ENCODE measurements at places on chromosomes 7 and 10.
A peak's percentile ranks its signal among the peaks of the same experiment; 100 is the strongest.

- no peak for DNase-seq
These were observed 33.3 kb upstream of the PPIF start for GRCh38 chr10:79313911-79314439.

- DNase-seq = no peak
These were observed 692.6 kb upstream of the COBL start for GRCh38 chr7:52009181-52009580.

- no peak for DNase-seq
These were observed 11.1 kb downstream of the PKD1L1 start for GRCh38 chr7:47937065-47937687.

GRCh38 chr7:118148930-118149329 is 35.0 kb upstream of the LSM8 start:
- DNase-seq = no peak

- DNase-seq = no peak
These were observed 23.5 kb upstream of the GPR26 start for GRCh38 chr10:123642697-123643096.

DNA sequence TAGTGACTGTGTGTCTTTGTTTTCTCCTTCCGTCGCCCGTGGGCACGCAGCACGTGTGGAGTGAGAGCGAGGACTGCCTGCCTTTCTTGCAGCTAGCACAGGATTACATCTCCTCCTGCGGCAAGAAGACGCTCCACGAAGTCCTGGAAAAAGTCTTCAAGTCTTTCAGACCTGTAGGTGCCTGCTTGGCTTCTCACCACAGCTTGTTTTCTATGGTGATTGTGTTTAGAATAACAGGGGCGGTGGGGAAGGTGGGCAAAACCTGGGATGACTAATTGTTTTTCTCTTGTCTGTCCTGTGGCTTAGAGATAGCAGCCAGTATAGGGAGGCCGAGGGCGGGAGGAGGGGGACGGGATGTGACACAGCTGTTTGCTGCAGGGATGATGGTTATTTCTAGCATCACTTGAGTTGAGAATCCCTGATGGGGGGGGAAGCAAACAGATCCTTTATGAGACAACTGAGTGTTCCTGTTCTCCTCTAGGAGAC is 11.4 kb downstream of the MTURN start:
- no peak for DNase-seq

- no peak for DNase-seq
These were observed 45.5 kb downstream of the AOC1 start for GRCh38 chr7:150897502-150898474.

- DNase-seq = no peak
These were observed 30.1 kb upstream of the CCL24 start for GRCh38 chr7:75843613-75844116.

GRCh38 chr7:149669121-149669818 is 104.1 kb downstream of the ZNF467 start:
- no peak for DNase-seq

GRCh38 chr10:111593578-111593977 is 516.7 kb downstream of the ADRA2A start:
- DNase-seq = no peak

DNA sequence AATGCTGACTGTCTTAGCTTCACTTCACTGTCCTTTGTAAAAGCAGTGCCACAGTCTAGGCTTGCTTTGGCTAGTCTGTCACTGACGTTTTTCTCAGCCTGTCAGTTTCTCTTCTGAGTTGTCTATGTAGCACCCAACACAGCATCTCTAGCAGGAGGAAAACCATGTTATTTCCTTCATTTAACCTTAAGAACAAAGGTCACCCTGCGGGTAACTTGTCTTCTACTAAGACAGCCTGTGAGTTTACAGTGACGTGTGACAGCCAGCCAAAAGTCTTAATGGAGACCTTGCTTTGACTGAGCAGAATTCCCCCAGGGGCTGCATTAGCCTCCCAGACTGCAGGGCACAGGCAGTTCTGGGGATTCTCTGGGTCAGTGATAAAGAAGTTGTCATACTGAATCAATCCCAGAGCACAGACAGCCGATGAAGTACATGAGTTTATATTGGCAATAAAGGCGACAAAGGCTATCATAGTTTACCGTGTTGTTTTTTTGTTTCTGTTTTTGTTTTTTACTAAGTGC is 296.0 kb upstream of the KIAA1217 start:
- DNase-seq = no peak

DNA sequence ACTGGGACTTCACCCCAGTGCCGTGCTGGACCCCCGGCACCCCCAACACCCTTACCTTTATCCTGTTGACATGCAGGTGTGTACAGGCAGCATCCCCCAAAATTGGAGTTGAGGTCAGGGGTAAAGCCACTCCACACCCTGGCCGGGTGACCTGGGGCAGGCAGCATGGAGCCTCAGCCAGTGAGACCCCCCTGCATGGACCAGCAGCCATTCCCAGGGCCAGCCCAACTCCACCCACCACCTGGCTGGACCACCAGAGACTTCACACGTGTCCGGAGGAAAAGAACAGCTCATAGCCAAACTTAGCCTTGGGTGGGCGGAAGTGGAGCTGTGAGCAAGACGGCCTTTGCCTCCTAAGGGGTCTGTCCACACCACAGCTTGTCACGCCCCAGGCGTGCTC is 413.0 kb upstream of the FOXK1 start:
- DNase-seq = no peak

- DNase-seq = no peak
These were observed 6.3 kb upstream of the HBP1 start for GRCh38 chr7:107162475-107162874.

- no peak for DNase-seq
These were observed 21.3 kb downstream of the ZNF107 start for GRCh38 chr7:64687249-64687648.

DNA sequence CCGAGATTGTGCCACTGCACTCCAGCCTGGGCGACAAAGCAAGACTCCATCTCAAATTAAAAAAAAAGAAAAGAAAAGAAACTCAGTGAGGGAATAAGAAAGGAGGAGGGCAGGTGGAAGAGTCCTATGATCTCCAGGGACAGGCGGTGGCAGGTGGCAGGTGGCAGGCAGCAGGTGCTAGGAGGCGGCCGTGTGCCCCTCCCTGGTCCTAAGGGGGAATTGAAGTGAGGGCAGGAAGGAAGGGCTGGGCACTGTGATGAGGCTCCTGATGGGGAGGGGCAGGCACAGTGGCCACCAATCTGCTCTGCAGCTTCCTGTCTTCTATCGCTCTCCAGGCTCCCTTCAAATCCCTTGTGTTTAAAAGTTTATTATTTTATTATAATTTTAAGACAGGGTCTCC is 41.2 kb upstream of the UBE3C start:
- DNase-seq = no peak

DNA sequence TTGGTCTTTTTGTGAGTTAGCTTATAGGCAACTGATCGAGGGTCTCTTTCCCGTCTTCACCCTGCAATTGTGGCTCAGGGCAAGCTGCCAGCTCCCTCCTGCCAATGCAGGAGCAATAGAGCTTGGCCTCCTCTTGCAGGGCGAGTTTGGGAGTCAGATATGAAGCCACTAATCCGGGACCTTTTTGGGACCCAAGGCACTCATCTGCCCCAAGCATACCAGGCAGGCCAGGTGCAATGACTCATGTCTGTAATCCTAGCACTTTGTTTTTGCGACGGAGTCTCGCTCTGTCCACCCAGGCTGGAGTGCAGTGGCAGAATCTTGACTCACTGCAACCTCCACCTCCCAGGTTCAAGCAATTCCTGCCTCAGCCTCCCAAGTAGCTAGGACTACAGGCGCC is 21.1 kb downstream of the LIMK1 start:
- DNase-seq = no peak

- no peak for DNase-seq
These were observed 20.0 kb upstream of the C10orf90 start for GRCh38 chr10:126690534-126690933.

GRCh38 chr7:95097291-95097690 is 189.9 kb downstream of the PPP1R9A start:
- DNase-seq = no peak

- DNase-seq = no peak
These were observed 18.2 kb upstream of the PARP12 start for GRCh38 chr7:140080919-140081318.

GRCh38 chr10:71396711-71397295 is at the start of gene CDH23:
CDH23 (plus strand) TSS chr10:71396920; CDS start chr10:71439832, 42,912 bp downstream.
- peak; percentile 56 for DNase-seq

DNA sequence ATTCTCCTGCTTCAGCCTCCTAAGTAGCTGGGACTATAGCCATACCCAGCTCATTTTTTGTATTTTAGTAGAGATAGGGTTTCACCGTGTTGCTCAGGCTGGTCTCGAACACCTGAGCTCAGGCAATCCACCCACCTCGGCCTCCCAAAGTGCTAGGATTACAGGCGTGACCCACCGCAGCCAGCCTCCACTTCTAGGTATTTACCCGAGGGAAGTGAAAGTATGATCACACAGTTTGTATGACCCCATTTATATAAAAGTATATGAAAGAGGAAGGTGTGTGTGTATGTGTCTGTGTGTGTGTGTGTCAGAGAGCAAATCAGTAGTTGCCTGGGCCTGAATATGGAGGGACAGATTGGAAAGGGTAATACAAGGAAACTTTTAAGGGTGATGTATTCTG is 2.0 kb upstream of the PURB start:
- no peak for DNase-seq

All from mesothelial cell of epicardium (in vitro differentiated cells).